ENCODE measurements at places on chromosomes 7 and 10.

DNA sequence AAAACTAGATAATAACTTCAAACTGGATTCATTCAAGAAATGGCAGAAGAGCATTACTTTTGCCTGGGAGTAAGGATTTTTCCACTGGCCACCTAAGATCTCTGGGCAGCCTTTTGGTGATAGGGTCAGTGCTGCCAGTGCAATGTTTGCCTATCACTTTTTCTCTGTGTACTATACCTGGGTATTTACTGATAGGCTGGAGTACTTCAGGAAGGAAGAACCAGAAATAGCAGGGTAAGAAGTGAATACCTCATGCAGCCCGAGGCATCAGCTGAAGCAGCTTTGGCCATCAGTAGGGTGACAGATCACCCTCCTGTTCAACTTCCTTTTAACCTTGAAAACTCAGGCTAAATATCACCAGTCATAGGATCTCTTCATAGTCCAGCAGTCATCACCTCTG is 5.5 kb upstream of the PAPSS2 start:
- DNase-seq: no peak

DNA sequence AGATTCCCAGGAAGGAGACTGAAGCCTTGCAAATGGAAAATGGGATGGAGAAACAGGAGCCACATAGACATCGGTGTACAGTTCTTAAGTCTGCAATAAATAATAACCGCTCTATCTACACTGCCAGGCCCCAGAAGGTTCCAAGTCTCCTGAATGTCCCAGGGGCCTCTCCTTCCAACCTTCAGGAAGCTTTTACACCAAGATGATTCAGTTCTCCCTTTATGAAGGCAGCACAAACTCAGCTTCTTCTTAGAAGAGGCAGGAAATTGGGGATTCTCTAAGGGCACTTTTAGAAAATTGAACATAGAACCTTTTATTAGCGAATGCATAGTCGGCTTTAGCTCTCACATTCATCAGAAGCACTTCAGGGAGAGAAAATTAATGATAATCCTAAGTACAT is 130.8 kb upstream of the LYZL1 start:
- no peak for DNase-seq

DNA sequence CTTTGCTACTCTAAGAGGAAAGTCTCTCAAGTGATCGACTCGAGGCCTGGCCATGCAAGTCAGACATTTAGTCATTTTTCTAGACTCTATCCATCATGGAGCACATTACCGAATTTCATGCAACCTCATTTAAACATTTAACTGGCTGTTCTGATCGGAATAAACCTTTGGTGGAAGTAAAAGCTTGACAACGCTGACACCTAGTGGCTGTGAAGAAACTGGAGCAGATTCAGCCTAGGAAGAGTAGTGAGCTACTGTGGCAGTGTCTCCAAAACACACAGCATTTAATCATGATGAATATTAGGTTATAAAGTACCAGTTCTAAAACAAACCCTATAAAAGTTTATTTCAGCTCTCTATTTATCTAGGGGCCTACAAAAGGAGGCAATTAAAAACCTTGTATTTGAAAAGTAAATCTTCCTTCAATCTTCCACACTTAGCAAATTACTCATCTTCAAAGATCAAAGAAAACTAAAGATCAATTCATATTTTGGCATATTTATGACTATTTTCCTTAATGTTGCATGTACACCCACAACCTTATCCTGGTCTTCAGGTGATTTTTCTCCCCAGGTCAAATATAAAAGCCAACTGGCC is 175.0 kb downstream of the CTNNA3 start:
- DNase-seq: peak; percentile 49

- DNase-seq: no peak
These were observed 2.5 kb upstream of the TACR2 start for GRCh38 chr10:69419096-69419743.

- DNase-seq: no peak
These were observed 442.4 kb downstream of the TYW1 start for GRCh38 chr7:67438913-67439505.

DNA sequence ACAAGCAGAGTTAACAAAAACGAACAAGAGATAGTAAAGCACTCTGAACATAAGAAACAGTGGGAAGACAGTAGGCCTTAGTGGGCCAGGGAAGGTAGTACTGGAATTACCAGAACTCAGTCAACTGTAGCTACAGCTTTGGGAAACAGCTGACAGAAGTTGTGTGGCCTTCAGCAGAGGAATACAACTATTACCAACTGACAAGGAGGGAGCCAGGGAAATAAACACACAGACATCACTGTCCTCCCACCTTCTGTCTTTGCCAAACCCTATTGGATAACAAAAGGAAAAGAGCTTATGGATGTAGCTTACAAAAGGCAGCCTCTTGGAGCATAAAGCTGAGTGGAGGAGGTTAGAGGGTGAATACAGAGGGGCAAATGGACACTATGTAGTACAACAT is 15.4 kb downstream of the MICU1 start:
- no peak for DNase-seq

DNA sequence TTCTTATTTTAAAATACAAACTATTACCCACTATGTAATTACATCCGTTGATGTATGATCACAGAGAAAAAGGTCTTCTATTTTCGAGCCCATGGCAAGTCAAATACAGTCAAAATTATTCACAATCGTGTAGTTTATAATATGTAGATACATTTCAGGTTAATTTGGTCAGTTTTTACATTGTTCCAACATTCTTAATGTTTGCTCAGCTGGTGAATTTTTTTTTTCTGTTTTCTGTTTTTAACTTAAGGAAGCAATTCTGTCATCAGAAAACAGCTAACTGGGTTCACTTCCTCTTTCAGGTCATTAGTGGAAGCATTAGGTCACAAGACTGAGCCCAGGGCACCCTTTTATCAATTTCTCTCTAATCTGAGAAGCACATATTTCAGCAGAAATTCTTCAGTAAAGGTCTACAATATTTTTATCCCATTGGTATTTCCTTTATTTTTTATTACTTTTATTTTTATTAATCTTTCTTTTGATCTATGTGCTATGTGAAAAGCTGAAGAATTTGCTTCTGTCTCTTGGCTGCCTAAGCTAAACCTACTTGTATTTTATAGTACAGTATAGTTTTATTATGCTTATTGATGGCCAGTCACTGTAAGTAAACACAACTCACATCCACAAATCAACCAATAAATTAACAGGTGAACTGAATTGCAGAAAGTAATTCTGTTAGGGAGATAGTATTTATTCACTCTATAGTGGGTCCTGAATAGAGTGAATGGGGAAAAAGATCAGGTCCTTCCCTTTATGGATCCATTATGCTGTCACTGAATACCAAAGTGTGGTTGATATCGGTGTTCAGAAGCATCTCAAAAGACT is 84.6 kb downstream of the ICA1 start:
- no peak for DNase-seq

DNA sequence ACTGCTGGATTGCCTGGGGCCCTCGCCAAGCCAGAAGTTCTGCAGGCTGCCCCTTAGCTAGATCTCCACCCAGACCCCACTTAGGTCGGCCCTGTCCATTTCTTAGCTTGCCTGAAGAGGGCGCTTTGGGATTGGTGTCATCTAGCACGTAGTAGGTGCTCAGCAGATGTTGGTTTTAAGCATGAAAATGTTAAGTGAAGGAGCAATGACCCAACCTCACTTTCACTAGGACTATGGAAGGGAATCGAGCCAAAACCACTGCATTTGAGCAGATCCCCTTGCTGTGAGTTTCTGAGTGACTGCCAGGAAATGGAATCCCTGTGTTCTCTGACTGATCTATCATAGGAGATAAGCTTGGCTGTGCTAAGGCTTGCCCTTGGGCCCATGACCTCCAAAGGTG is 131.7 kb upstream of the EEPD1 start:
- no peak for DNase-seq

GRCh38 chr7:50504646-50505546 is 54.7 kb upstream of the FIGNL1 start:
- DNase-seq: no peak

DNA sequence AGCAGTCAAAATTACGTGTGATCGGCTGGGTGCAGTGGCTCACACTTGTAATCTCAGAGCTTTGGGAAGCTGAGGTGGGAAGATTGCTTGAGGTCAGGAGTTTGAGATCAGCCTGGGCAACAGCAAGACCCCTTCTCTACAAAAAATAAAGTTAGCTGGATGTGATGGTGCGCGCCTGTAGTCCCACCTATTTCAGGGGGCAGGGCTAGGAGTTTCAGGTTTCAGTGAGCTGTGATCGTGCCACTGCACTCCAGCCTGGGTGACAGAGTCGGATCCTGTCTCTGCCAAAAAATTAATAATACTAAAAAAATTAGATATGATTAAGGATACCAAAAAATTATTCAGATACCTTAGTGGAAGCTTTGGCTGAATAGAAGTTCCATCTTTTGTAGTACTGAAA is 136.4 kb downstream of the SDK1 start:
- DNase-seq: no peak

- DNase-seq: no peak
These were observed 1.4 kb downstream of the HPS6 start for GRCh38 chr10:102066399-102067088.

DNA sequence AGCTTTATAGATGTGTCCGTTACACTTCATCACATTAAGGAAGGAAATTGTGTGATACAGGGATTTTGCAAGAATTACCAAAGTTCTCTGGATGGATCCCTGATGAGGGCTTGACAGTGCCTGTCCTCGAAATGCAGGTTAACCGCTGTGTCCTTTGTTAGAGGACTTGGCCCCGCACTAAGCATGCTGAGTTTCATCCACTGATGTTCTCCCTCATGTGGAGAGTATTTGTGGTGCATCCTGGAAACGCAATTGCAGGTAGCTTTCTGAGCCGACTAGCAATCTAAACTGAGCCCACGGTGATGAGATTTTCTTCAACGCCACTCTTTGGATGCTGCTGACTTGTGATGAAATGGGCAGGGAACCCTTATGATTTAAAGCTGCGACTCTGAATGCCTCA is 71.9 kb upstream of the STK17A start:
- no peak for DNase-seq

DNA sequence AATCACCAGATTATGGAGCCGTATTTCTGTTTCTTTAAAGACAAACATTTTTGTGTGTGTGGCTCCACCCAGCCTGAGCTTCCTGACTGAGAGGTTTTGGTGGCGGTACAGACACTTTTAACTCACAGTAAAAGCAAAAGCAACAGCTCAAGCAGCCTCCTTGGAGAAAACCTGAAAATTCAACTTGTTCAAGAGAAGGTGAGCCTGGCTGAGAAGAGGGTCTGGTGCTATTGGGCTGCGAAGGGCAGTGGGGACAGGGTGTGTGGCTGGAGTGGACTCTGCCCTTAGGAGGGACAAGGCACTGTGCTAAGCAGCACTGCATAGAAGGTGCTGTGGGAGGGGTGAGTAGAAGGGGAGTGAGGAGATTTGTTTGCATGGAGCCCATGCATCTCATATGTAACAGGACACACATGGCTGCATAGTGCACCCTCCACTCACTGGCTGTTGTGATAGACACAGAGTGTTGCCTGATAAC is at the start of gene GIMAP7:
Gene GIMAP7 (plus strand): TSS at position 125 of the 475 bp plus-strand sequence. CDS start 5,103 bp downstream, outside the sequence.
- peak; percentile 39 for DNase-seq

GRCh38 chr10:113474752-113475151 is 78.1 kb upstream of the HABP2 start:
- no peak for DNase-seq

GRCh38 chr7:30309302-30309701 is 24.9 kb downstream of the ZNRF2 start:
- DNase-seq: no peak

GRCh38 chr7:94877731-94878670 is 29.4 kb upstream of the PPP1R9A start:
- no peak for DNase-seq

DNA sequence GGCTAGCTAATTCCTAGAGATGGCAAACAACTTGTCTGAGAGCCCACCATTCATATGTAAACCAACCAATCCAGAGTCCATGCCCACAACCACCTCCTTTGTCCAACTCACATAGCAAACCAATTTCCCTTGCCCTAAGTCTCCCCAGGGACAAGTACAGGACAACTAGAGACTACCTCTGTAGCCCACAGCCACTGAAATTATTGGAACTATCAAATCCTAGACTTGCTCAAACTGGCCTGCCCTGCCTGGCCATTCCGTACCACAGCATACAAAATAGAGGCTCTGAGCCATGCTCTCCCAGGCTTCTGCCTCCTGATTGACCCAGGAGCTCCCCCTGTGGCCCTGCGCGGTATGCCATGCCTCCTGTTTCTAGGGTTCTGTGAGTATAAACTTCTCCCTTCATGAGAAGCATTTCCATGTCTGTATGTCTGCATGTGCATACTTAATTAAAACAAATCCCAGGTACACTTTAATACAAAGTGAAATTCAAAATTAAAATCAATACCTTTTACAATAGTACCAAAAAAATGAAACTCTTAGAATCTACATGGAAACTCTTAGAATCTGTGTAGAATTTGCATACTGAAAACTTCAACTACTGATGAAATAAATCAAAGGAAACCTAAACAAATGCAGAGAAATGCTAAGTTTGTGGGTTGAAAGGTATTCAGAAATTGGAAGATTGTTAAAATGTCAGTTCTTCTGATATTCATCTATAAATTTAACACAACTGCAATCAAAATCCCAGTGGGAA is 4.0 kb upstream of the HECW1 start:
- peak; percentile 68 for DNase-seq

GRCh38 chr10:119652361-119652730 is 1.2 kb downstream of the BAG3 start:
- DNase-seq: peak; percentile 80

- DNase-seq: no peak
These were observed 205.1 kb upstream of the SEMA3A start for GRCh38 chr7:84399661-84400060.

DNA sequence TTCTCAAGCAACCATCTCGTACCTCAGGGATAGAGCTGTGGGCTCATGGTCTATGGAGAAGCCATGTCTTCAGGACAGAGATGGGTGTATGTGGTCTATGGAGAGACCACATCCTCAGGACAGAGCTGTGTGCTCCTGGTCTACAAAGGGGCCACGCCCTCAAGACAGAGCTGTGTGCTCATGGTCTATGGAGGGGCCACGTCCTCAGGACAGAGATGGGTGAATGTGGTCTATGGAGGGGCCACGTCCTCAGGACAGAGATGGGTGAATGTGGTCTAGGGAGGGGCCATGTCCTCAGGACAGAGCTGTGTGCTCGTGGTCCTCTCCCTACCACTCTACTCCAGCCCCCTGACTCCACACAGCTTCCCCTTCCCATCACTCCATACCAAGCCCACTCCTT is 117.8 kb downstream of the WDR37 start:
- DNase-seq: no peak

GRCh38 chr10:58579011-58579655 is 66.5 kb downstream of the BICC1 start:
- no peak for DNase-seq

DNA sequence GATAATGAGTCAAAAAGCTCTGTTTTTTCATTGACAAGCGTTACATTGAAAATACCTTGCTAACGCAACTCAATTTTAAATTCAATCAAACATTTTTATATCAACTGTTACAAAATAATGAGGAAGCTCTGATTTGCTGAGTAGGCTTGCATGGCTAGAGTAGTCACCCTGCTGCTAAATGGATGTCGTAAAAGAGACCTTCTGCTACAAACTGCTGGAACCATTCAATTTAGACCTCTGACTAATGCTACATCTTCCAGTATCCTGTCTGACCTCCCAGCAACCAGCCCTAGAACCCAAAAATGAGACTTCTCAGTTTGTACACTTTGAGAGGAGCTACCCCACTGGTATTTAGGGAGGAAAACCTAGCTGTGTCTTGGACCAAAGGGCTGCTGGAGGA is 84.0 kb upstream of the ELMO1 start:
- DNase-seq: no peak

GRCh38 chr10:637771-638195 is 51.7 kb downstream of the DIP2C start:
- DNase-seq: no peak

Measured in GM13977 (cell line).